Panc1 (cell line): ENCODE measurements at places on chromosomes 11 and 22. TPM values are rescaled to one million over a fixed set of nuclear protein-coding genes. Genes with fewer than 3 reads are reported as not detected.

The KRTAP5-10 gene
- not detected for total RNA-seq

The BTG4 gene
- not detected for total RNA-seq

The MYH9 gene
- 788 TPM for total RNA-seq

The INS gene
- total RNA-seq, result not detected

The KCNE3 gene
- 0.15 TPM for total RNA-seq

The HYLS1 gene
- 32.2 TPM for total RNA-seq

The SNX32 gene
- total RNA-seq, result not detected

The ANGPTL5 gene
- not detected for total RNA-seq

The KDM4D gene
- 0.87 TPM for total RNA-seq

The CLTCL1 gene
- 11.9 TPM for total RNA-seq

The CYTH4 gene
- 1.3 TPM for total RNA-seq

The IRF7 gene
- 23.9 TPM for total RNA-seq

The KRTAP5-1 gene
- not detected for total RNA-seq

The ZNF280B gene
- total RNA-seq, result 0.10 TPM

The RFPL3 gene
- total RNA-seq, result not detected

The NAGA gene
- 24.2 TPM for total RNA-seq

- DNase-seq, result no peak
These were observed 9.7 kb downstream of the LRP5 start for GRCh38 chr11:68322052-68322430.

GRCh38 chr11:64624883-64625481 lies 34.0 kb downstream of the SLC22A12 start:
- no peak for DNase-seq

- no peak for DNase-seq
These were observed 2.0 kb upstream of the OR9I1 start for GRCh38 chr11:58127350-58127749.

DNA sequence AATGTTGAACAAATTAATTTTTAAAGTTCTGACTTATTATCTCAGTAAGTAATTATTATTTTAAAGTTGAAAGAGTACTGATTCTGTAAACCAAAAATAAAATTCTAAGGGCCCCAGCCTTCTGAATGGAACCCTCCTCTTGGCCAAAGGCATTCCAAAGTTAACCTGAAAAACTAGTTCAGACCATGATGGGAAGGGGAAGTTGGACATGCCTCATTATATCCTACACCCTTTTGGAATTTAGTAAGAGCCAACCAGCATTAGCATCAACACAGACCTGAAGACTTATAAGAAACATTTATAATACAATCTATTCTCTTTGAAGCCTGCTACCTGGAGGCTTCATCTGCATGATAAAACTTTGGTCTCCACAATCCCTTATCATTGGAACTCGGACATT lies 18.9 kb downstream of the LGR4 start:
- no peak for DNase-seq

GRCh38 chr11:18193010-18193409 lies 20.4 kb downstream of the MRGPRX4 start:
- no peak for DNase-seq

- DNase-seq, result no peak
These were observed 44.0 kb downstream of the KIAA1671 start for GRCh38 chr22:24996420-24996952.

DNA sequence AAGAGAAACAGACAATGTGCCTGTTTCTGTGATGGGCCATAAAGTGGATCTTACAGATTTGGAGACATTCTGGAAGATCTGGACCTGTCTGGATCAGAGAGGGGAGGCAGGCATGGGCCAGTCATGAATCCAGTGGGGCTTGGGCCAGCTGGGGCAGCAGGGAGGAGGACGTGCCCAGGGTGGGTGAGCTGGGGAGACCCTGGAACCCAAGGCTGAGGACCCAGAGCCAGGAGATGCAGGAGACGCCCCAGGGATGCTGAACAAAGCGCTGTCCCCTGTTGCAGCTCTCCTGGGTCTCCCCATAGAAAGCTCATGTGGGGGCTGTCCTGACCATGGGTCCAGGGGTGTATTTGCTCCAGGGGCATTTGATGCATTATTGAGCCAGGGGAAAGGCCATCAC lies 1.5 kb upstream of the APOBEC3A start:
- no peak for DNase-seq

GRCh38 chr11:125773516-125773915 lies 5.1 kb downstream of the PATE2 start:
- no peak for DNase-seq

DNA sequence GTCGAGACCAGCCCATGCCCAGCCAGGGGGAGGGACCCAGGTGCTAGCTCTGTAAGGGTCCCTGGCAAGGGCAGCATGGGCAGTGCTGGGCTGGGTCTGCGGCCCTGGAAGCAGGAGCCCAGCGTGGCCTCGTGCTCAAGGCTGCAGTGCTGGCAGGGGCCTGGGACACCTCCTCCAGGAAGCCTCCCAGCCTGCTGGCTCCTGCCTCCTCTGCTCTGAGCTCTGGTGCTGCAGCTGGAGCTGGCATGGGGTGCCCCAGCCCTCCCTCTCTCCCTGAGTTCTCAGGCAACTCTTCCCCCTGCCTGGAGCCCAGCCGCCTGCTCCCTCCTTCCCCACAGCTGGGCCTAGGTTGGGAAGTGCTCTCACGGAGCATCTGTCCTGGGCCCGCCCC lies 6.8 kb downstream of the INS start:
- DNase-seq, result no peak

DNA sequence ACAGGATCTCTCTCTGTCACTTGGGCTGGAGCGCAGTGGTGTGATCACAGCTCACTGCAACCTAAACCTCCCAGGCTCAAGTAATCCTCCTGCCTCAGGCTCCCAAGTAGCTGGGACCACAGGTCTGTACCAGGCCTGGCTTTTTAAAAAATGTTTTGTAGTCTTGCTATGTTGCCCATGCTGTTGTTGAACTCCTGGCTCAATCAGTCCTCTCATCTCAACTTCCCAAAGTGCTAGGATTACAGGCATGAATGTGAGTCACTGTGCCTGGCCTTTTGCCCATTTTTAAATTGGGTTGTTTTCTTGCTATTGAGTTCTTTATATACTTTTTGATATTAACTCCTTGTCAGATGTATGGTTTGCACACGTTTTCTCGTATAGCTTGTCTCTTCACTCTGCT lies 33.0 kb upstream of the PITPNB start:
- no peak for DNase-seq

DNA sequence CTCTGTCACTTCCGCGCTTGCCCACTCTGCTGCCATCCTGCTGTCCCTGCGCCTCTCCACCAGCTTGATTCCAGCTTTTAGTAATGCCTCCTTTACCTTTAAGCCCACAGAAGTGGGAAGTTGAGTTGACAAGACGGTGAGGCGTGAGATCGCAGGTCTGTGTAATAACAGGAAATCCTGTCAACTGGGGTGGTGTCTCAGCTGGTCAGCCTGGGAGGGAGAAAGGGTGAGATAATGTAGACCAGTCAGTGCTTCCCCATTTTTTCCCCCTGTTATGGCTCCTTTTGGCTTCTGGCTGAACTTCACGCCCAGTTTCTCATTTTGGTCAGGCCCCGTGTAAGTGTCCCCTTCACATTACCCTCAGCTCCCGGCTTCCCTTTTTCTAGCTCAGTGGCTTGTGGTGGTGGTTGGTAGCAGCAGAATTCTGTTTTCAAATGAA lies 98.9 kb downstream of the TRAF6 start:
- no peak for DNase-seq

- peak; percentile 54 for DNase-seq
These were observed 26.7 kb downstream of the UPB1 start for GRCh38 chr22:24521791-24522245.

GRCh38 chr11:63813035-63813562 lies at the start of gene SPINDOC:
Gene SPINDOC (plus strand): TSS chr11:63813456. CDS start chr11:63813687, 231 bp downstream.
- DNase-seq, result no peak

GRCh38 chr11:130131961-130132850 lies 27.4 kb upstream of the ST14 start:
- DNase-seq, result peak; percentile 72

GRCh38 chr11:117176186-117176585 lies 2.4 kb upstream of the SIDT2 start:
- no peak for DNase-seq

DNA sequence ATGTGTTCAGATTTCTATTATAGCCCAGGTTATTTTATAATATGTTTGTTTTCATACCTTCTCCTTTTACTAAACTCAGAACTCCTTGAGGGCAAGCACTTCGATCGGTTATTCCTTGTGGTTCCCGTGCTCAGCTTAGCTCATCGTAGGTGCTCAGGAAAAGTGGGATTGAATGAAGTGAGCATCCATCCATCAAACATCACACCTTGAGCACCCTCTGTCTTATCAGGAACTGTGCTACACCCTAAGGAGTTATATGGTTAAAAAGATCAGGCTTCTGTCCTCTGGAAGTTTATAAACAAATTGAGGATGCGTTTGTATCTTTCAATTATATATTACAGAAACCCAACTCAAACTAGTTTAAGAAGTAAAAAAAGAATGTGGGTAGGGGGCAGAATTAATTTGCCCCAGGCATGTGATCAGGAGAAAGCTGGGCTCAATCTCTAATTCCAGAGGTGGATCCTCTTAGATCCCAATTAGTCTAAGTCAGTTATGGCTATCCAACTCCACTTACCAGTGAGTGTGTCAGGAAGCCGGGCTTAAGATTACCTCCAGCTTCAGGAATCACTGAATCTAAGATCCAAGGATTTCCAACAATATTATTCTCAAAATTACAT lies 59.9 kb upstream of the RRAS2 start:
- no peak for DNase-seq

DNA sequence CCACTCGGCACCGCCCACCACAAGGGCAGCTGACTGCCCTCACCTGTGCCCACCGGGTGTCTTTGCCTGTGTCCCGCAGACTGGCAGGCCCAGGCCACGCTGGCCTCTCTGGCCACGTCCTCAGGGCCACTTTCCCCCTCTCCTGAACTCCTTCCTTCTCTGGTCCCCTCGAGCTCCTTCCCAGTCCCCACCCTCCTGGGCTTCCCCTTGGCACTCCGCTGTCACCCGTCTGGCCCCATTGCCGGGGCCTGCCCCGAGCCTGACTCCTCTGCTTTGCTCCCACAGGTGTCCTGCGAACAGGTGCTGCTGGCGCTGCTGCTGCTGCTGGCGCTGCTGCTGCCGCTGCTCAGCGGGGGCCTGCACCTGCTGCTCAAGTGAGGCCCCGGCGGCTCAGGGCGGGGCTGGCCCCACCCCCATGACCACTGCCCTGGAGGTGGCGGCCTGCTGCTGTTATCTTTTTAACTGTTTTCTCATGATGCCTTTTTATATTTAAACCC lies 14.2 kb downstream of the MCAT start:
- DNase-seq, result no peak

DNA sequence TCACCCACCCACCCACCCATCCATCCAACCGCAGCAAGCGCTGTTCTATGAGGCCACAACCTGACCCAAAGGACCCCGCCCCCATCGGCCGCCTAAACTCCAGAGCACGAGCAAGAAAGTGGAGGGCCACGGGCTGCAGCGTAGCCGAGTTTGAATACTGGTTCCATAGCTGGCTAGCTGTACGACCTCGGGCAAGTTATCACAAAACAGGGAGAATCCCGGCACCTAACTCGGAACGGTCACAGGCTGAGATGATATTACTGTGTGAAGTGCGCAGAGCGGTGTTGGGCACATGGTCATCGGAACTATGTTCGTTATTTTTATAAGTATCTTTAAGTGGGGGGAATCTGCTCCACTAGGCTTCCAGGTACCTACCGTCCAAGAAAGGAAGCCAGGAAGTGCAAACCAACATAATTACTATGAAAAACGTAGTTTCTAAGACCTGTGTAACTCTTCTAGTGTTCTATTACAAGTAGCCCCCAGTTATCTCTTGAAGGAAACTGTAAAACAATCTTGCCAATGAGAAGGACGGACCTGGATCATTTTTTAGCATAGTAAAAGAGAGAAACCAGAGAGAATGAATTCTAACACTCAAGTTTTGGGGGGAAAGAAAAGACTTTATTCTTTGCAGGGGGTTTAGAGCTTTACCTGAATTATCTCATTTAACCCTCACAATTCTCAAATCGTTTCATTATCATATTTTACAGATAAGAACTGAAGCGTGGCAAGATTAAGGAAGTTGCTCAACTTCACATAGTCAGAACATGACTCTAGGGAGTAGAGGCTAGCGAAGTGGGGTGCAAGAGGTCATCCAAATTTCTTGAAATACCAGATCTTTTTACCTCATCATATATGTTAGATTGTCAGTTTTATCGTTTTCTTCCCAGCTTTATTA lies 663 bp upstream of the BUD13 start:
- DNase-seq, result no peak

- DNase-seq, result no peak
These were observed 37.8 kb upstream of the SORL1 start for GRCh38 chr11:121414141-121414913.

DNA sequence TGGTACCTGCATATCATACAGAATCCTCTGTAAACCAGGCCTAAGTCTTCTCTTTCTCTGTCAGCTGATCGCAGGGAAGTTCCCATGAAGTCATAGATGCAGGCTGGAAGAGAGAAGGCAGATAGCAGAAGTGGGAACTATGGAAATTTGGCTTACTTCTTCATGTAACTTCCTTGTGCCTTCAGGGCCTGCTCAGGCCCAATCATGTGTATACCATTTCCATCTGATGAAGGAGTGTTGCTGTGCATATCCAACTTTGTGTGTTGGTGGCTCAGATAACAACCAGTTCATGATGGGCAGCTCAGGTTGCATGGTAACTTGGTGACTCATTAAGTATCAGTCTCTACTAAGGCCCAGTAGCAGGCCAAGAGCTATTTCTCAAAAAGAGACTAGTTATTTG lies 53.1 kb upstream of the CEP295 start:
- DNase-seq, result no peak

DNA sequence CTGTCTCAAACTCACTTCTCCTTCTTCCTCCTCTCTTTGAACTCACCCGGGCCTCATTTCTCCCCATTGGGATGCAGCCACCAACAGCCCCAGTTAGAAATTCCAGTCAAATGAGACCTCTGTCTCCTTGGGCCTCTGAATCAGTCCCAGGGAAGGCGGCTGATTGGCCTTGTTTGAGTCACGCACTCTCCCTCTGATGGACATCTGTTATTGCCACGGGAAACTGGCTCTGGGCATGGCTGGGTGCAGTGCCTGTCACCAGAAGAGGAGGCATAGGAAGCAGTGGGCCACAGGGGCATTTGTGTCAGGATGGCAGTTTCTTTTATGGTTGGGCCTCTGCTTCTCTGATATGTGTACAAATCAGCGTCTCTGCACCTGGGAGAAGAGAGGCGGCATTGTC lies 9.6 kb upstream of the WNT11 start:
- no peak for DNase-seq

DNA sequence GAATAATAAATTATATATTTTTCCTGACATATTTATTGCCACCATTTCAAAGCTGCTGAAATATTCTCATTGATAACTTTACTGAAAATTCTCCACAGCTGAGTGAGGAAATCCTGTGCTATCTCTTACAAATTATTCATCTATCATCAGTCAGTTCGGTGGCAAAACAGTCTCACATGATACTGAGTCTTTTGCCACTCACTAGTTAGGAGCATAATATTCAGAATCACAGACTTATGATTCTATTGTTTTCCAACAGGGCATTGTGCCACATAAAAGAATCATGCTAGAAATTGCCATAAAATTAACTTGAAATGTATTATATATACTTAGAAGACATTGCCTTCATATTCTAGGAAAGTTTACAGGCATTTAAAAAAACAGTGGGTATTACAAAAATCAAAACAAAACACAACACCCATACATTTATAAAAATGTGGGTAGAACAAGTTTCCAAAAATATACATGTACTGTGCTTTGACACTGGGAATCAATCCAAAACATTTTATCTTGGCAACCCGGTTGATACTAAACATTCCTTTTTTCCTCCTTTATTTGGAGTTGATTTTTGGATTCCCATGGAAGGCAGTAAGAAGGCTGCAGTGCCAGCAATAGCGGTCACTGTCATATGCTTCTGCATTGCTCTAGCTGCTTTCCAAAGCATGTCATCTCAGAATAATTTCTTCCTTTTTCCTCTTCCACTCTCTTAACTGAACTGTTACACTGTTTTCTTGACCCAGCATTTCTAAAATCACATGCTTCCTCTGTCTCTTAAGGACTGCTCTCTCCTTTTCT lies 42.5 kb downstream of the ATG16L2 start:
- DNase-seq, result no peak
